Stimulated activated CD8-positive, alpha-beta memory T cell treated with anti-CD3 and anti-CD28 coated beads, Interleukin-15, amount 100 ng/mL, for 24 hours (primary cell): ENCODE measurements at places on chromosomes 3 and 15.

DNA sequence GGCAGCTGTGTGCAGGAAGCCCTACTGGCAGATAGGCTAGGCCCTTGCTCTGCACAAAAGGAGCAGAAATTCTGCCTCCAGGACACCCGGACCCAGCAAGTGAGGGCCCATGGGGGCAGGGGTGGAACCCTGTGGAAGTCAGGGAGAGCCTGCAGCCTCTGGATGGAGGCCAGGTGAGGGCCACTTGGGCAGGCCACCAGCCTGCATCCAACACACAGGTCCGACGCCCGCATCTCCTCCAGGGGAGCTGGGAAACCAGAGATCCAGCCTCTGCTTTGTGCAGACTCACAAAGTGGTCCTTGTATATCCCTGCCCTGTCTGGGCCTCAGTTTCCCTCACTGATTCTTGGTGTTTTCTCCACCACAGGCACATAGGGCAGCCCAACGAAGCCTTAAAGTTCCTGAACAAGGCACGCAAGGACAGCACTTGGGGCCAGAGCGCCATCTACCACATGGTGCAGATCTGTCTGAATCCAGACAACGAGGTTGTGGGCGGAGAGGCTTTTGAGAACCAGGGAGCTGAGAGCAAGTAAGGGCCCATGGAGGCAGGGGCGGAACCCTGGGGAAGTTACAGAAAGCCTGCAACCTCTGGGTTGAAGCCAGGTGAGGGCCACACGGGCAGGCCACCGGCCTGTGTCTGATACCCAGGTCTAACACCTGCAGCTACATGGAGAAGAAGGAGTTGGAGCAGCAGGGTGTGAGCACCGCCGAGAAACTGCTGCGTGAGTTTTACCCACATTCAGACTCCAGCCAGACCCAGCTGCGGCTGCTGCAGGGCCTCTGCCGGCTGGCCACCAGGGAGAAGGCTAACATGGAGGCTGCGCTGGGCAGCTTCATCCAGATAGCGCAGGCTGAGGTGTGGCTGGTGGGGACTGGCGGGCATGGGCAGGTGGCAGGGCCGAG, 16.6 kb downstream of the CSRNP1 start:
- no peak for DNase-seq

GRCh38 chr3:129758306-129758705, 135.2 kb downstream of the TMCC1 start:
- DNase-seq, result no peak

- DNase-seq, result no peak
These were observed 120.0 kb upstream of the FRMD4B start for GRCh38 chr3:69505770-69506407.

DNA sequence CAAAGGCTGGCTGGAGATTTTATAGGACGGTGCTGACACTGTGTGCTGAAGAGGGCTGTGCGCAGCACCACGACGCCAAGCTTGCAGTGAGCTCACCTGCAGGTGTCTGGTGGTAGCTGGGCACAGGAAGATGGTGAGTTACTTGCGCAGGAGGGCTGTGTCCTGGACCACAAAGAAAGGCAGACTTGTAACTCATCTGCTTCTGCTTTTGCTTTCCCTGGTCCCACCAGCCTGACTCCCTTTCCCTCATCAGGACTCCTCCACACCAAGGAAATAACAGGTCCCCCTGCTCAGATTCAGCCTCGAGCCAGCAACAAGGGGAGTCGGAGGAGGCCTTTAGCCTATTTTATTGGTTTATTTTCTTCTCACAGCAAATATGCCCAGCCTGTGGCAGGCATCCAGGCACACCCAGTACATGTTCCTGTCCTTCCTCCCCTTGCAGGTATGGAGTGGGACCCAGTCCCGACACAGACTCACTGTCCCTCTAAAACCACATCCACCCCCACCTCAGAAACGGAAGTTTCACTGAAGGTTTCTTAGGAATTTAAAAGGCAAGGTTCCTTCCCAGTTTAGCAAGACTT, 35.6 kb upstream of the FLNB start:
- DNase-seq, result no peak

- DNase-seq, result no peak
These were observed 698.7 kb downstream of the FHIT start for GRCh38 chr3:60552581-60552980.

DNA sequence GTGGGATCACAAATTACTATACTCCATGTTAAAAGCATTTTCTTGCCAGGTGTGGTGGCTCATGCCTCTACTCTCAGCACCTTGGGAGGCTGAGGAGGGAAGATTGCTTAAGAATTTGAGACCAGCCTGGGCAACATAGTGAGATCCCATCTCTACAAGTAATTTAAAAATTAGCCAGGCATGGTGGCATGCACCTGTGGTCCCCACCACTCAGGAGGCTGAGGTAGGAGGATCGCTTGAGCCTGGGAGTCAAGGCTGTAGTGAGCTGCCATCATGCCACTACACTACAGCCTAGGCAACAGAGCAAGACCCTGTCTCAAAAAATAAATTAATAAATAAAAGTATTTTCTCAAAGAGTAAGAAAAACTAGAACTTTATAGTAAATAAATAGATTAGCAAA, 22.9 kb upstream of the ABHD10 start:
- DNase-seq, result no peak

GRCh38 chr15:98485451-98485850, 162.9 kb upstream of the IGF1R start:
- no peak for DNase-seq

GRCh38 chr3:71956069-71956340, 171.1 kb upstream of the PROK2 start:
- DNase-seq, result no peak

DNA sequence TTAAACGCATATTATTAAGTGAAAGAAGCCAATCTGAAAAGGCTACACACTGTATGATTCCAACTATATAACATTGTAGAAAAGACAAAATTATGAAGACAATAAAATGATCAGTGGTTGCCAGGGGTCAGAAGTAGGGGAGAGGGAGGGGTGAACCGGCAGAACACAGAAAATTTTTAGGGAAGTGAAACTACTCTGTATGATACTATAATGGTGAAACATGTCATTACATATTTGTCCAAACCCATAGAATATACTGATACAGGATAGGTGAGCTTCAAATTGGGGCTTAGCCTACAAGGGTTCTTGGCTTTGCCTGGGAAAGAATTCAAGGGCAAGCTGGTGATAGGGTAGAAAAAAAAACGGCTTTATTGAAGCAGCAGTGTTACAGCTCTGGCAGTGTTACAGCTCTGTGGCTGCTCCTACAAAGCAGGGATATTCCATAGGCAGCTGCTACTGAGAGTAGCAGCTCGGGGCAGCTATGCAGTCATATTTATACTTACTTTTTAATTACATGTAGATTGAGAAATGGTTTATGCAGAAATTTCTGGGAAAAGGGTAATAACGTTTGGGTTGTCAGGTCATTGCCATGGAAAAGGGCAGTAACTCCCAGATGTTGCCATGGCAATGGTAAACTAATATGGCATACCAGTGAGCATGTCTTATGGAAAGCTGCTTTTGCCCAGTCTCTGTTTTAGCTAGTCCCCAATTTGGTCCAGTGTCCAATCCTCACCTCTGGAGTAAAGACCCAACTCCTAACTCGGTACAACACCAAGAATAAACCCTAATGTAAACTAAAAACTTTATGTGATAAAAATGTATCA, 125.1 kb upstream of the SLC25A36 start:
- no peak for DNase-seq

DNA sequence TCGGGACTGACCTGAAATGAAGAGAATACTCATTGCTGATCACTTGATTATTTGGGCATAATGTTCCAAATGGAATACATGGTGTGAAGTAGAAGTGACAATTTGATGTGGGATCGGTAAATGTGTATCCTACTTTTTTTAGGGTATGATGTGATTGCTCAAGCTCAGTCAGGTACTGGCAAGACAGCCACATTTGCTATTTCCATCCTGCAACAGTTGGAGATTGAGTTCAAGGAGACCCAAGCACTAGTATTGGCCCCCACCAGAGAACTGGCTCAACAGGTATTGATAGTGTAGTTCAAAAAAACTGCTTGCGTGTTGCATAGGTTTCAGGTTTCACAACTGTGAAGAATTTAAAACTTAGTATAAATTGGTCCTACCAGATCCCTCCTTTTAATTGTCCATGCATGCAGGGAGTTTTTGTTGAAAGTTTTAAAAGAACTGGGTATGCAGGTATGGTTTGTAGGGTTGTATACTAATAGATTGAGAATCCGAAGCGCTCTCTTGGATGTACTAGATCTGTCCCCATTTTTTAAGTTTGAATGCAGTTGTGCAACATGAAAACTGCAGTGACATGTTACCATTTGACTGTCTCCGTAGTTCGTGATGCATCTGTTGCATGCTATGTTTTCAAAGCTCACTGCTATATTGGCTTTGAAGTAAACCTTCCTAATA, 1.6 kb downstream of the EIF4A2 start:
- DNase-seq, result no peak

DNA sequence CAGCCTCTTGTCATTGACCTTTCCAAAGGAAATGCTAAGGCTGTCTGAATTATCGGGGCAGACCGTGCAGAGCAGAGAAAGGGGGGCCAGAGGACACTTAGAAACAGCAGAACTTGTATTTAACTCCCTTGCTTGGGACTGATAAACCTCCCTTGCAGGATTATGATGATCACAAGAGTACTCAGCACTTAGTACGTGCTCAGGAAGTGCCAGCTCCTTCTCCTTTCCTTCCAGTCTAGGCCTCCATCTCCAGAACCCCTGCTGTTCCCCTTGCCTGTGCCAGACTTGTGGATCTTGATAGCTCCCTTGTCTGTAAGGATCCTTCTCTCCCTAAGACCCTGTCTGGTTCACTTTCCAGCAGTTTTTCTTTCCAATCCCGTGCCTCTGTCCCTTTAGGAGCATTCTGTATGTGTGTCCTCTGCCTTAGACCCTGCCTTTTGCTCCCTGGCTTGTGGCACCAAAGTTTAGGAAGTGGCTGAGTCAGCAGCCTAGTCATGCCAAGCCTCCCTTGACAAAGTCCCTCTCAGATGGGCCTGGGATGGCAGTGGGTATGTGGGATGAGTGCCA, 747 bp downstream of the SORD start:
- no peak for DNase-seq

GRCh38 chr15:81024265-81024872, 23.6 kb downstream of the TLNRD1 start:
- DNase-seq, result no peak

GRCh38 chr3:170726976-170727661, 141.2 kb upstream of the SLC7A14 start:
- no peak for DNase-seq

GRCh38 chr15:52652286-52652685, 26.9 kb downstream of the ATOSA start:
- DNase-seq, result no peak

GRCh38 chr3:138726946-138727730, 107.6 kb downstream of the PIK3CB start:
- no peak for DNase-seq

DNA sequence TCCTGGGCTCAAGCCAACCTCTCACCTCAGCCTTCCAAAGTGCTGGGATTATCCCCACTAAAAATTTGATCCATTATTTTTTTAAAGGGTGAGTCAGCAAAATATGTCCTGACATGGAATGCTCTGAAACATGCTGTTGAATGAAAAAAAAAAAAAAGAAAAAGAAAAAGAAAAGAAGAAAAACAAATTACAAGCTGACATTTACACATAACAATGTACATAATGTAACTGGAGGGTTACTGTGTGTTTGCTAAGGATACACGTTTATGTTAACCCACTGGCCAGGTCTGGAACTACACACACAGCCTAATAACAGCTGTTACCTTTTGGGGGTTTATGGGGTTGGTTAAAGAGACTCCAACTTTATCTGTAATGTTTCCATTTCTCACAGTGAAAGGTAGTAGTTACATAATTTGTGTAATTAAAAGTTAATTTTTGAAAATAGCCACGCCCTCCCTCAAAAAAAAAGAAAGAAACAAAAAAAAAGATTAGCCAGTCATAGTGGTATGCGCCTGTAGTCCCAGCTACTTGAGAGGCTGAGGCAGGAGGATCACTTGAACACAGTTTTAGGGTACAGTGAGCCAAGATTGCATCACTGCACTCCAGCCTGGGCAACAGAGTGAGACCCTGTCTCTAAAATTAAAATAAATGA, 3.1 kb upstream of the MESP2 start:
- no peak for DNase-seq

- no peak for DNase-seq
These were observed 184.2 kb downstream of the FGF12 start for GRCh38 chr3:192543163-192543562.

DNA sequence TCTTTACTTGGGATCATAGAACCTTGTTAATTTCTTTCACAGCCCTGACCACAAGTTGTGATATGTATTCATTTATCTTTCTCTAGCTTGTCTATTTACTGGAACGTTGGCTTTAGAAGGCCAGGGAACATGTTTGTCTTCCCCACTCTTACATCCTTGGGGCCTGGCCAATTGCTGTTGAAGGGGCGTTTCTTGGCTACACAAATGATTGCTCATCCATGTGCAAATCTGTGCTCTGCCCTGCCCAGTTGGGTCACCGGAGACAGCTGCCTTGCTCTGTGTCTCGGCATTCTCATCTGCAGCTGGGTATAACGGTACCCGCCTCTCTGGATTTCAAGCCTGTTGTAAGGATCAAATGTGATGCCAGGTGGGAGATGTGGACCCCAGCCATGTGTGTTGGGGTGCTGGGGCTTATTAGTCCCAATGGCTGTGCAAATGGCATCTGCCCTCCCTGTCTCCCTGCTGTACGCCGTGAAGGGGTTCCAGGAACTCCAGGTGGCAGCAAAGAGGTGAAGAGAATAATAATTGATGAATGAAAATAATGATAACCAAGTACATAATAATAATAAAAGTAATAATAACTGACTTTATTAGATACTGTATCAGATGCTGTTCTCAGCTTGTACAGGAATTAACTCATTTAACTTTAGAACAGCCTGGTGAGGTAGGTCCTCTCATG, 24.0 kb upstream of the TLE3 start:
- no peak for DNase-seq

GRCh38 chr3:52062505-52062904, 6.1 kb upstream of the DUSP7 start:
- DNase-seq, result no peak

DNA sequence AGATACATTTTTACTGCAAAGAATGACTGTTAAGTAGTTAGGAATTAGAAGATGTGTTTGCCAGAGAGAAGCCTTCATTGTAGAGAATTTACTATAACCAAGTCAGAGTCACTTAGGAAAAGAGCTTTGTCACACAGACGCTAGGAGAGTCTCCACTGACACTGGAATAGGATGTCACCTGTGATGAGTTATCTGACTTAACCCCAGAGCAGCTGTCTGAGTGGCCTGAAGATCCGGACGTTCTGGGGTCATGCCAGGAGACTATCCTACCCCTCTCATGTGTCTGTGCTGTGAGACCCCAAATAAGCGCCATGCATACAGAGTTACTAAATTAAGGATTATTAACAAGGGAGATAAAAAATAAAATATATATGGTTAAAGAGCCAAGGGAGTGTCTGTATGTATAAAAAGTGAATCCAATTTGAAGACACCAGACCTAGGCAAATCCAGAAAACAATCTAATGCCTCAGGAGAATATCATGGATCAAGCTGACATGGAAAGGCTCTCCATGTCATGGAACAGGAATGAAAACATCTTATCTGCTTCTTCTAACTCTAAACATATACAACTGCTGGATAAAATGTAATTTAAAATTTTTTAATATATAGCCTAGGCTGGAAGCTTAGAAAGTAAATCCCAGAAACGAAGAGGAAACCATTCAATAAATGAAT, 43.5 kb downstream of the ITGB5 start:
- no peak for DNase-seq

GRCh38 chr3:62101488-62101887, 271.9 kb downstream of the FEZF2 start:
- no peak for DNase-seq

GRCh38 chr3:114558271-114558670, 264.4 kb downstream of the TIGIT start:
- no peak for DNase-seq

- no peak for DNase-seq
These were observed 18.0 kb downstream of the SPPL2A start for GRCh38 chr15:50747523-50747922.
